RWPE1 (cell line): ENCODE measurements at places on chromosomes 16 and 17.
A peak's percentile ranks its signal among the peaks of the same experiment; 100 is the strongest.

DNA sequence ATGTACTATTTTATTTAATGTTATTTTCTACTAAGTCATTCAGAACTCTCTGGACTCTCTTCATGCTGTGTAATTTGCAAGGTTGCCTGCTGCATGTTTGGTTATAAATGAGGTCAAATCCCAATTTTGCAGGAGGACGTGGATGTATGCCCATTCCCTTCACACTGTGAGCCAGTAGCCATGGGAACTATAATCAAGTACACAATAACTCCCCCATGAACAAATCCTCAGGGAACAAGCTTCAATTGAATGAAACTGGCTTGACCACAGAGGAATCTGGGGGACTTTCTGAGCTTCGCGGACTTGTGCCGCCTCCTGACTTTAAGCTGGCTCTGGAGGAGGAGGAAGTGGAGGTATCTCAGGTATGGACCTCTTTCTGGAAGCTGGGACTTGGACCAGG is 14.6 kb upstream of the KCTD13 start:
- DNase-seq = no peak

- DNase-seq = no peak
These were observed 82.3 kb upstream of the DOC2B start for GRCh38 chr17:263773-264172.

GRCh38 chr16:73054813-73055482 is 7.0 kb upstream of the ZFHX3 start:
- no peak for DNase-seq

DNA sequence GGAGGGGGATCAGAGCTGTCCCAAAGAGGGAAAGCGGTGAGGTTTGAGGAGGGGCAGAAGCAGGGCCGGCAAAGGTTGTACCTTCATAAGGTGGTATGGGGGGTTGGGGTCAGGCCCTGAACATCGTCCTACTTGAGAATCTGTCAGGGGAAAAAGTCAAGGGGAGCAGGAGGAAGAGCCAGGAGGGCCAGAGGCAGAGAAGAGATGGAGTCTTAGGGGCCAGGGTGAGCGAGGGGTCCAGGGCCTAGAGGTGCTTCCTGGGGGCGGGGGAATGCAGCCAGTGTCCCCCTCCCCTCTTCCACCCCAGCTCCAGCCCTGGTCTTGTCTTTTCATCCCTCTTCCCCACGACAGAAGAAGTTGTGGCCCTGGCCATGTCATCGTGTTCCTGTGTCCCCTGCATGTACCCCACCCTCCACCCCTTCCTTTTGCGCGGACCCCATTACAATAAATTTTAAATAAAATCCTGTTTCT is 1.3 kb upstream of the PRRT2 start:
- no peak for DNase-seq

GRCh38 chr17:9929871-9930270 is 24.8 kb upstream of the RCVRN start:
- DNase-seq = no peak

GRCh38 chr16:59274141-59274540 is 540.0 kb upstream of the GOT2 start:
- DNase-seq = no peak

- no peak for DNase-seq
These were observed 13.1 kb upstream of the SREBF1 start for GRCh38 chr17:17849845-17850373.

GRCh38 chr16:65083164-65083857 is 38.6 kb downstream of the CDH11 start:
- no peak for DNase-seq

GRCh38 chr17:45353043-45353442 is 36.2 kb upstream of the MAP3K14 start:
- DNase-seq = no peak

DNA sequence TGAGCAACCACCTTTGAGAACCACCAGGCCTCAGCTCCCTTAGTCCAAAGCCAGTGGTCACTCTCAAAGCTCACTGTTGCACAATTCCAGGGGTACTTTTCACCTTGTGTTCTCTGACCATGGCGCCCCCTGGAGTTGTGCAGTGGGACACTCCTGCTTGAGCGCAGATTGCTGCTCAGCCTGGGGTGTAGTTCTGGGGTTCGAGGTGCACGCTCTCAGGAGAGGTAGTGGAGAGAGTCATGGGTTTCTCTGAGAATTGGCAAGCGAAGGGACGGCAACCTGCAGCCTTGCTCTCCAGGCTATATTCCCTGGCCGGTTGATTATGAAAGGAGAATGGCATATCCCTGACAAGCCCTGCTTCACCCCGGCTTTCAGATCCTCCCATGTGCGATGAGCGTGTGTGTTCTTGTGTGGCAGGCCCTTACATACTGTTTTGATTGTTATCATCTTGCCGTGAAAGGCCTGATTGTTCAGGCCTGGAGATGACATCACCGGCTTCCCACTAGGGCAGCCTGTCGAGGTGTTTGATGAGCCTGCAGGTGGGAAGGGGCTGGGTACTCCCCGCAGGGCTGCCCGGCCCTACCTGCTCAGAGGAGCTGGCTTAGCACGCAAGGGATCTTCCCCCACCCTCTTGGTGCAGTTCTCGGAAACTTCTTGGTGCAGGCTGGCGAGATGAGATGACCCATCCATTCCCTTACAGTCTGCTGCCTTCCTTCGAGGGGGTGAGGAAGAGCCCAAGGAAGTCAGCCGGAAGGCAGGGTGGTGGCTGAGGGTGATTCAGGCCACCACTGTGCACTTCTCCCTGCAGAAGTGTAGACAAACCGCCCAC is 431.2 kb downstream of the SLC39A11 start:
- peak; percentile 68 for DNase-seq

- DNase-seq = no peak
These were observed 12.2 kb upstream of the RPH3AL start for GRCh38 chr17:364766-365165.

GRCh38 chr17:82559566-82560251 is 40.2 kb downstream of the FOXK2 start:
- no peak for DNase-seq

- no peak for DNase-seq
These were observed 2.3 kb downstream of the SPG7 start for GRCh38 chr16:89510526-89510925.

- DNase-seq = no peak
These were observed 111.1 kb downstream of the SDK2 start for GRCh38 chr17:73533127-73533526.

- no peak for DNase-seq
These were observed 13.9 kb upstream of the TMC7 start for GRCh38 chr16:18969855-18970240.

GRCh38 chr17:80106751-80107150 is 5.4 kb downstream of the GAA start:
- DNase-seq = no peak

- no peak for DNase-seq
These were observed 2.9 kb downstream of the KRTAP9-7 start for GRCh38 chr17:41278176-41278955.

DNA sequence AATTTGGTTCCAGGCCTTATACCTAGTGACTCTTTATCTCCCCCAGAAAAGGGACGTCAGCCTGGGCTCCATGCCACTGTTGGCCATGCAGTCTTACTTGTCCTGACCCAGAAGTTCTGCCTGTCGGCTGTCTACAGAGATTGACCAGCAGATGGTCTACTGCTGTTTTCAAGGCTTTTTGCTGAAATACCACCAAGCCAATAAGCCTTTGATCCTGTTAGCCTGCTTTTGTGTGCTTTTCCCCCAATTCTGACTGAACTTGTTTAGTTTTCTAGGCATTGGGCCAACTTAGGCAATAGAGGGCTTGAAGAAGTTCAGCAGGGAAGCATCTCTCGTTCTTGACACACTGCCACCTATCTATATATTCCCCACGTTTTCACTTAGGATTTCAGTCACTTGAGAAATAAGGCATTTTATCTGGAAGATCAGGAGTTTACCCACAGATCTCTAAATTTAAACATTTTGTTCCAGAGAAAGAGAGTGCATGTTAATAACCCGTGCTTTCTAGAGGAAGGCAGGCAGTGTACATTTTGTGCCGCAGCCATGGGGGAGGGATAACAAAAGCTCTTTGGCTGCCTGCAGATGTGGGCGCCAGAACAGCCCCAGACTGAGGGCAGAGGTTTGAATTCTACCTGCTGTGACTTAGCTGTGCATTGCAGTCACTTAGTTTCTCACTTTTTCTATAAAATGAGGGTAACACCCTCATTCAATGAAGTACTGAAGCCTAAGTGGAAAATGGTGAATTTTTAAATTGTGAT is 12.3 kb upstream of the CARMIL2 start:
- DNase-seq = no peak

- no peak for DNase-seq
These were observed 4.4 kb upstream of the CD300H start for GRCh38 chr17:74571621-74572270.

DNA sequence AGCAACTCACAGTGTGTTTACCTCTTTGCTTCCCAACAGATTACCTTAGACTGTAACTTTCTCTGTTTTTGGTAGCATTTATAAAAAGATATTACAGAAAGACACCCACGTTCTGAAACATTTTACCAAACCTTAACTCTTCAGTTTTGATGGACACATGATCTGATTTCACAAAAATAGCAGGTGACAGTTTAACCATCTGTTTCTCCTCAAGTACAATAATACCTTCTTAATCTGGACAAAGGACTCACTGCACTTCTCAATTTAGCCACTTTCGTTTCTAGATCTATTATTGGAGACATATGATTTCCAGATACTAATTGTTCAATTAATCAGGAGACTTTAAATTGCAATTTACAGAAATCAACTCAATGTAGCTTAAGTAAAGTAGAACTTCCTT is 703.8 kb upstream of the KIF2B start:
- DNase-seq = no peak

DNA sequence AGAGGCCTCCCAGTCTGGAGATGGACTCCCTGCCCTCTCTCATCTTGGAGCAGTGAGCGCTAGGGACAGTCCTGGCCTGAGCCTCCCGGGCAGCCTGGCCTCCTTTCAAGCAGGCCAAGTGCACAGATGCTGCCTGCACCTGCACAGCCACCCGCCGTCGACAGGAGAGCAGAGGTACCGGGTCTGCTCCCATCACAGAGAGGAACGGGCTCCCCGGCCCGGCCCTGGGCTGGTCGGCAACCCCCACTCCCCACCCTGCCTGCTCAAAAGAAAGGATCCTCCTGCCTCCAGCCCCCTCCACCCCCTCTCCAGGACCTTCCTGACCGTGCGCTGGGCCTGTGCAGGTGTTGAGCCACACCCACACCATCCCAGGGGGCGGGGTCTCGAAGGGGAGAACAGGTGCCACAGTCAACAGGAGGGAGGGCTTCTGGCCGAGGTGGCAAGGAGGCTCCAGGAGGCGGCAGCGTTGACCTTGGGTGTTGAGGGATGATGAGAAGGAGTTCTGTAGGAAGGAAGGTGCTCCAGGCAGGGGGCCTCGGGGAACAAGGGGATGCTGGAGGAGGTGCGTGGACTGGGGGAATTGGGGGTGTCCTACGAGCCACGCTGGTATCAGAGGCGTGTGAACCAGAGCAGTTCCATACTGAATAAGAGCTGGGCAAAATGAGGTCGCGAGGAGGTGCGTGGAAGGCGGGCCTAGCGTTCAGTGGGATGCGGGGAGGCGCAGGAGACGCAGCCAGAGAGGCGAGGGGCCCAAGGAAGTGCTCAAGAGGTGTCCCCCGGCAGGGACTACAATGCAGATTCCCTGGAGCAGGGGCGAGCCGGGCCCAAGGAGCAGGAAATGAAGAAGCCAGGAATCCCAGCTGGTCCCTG is 967 bp upstream of the CDH15 start:
- DNase-seq = no peak

- no peak for DNase-seq
These were observed 5.3 kb downstream of the ARHGDIA start for GRCh38 chr17:81865733-81866439.

DNA sequence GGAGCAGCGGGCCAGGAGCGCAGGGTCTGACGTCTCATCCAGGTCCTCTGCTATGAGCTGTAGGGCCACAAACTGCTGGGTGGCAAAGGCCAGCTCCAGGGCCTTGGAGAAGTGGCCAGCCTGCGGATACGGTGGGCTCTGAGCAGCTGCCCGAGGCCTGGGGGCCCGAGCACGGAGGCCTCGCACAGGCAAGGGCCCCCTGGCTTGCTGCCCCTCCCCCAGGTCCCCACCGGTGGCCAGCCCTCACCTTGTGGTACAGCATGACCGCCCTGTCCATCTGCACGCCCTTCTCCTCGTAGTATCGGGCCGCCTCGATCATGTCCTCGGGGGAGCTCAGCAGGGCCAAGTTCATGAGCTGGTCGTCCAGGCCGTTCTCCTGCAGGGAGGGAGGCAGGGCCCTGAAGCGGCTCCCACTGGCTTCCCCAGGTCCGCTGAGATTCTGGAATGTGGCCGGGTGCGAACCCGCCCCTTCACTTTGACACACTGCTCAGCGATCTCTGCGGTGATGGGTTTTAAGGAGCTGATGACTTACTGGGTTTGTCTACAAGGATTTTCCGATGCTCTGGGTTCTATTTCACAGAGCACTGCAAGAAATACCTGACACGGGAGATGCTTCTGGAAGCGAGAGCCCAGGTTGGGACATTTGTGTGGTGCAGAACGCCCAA is 9.8 kb upstream of the TMEM204 start:
- no peak for DNase-seq

- no peak for DNase-seq
These were observed 14.7 kb upstream of the ZNF469 start for GRCh38 chr16:88368036-88368435.

- DNase-seq = no peak
These were observed 43.6 kb downstream of the SMG6 start for GRCh38 chr17:2259769-2260536.

DNA sequence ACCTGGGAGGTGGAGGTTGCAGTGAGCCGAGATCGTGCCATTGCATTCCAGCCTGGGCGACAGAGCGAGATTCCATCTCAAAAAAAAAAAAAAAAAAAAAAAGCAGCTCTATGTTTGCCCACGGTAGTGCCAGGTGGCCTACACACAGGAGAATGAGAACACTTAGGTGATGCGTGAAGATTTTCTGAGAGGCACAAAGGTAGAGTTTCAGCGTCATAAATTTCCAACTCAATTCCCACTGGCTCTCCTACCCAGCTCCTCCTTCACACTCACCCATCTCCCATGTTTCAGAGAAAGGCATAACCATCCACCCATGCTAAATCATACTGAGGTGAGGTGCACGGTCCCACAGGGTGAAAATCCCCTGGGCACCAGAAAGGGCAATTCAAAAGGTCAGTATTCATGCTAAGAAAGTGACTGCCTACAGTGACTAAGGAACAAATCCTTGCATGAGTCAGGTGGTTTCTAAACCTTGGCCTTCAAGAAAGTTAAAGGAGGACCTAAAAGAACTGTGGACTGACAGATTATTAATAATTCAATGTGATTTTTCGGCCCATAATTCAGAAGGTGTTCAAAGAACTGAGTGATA is 4.8 kb downstream of the DCAKD start:
- DNase-seq = no peak

DNA sequence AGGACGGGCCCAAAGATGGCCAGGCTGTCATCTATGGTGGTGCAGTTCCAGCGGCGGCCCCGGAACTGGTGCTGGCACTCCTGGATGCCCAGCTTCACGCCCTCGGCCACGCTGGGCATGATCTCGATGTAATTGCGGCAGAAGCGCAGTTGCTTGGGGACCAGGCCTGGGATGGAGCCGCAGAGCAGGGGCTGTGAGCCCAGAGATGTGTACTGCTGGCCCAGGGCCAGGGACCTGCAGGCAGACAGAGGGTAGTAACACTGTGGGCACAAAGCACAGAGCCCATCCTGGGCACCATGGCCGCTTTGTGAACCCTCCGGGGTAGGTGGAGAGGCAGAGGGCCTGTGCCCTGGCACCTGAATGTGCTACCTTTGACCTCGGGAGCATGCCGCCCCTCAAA is 44.8 kb downstream of the WNT3 start:
- DNase-seq = no peak

- peak; percentile 73 for DNase-seq
These were observed 27.8 kb downstream of the GNPTG start for GRCh38 chr16:1379304-1380076.

GRCh38 chr17:50847566-50847965 is 12.2 kb downstream of the WFIKKN2 start:
- DNase-seq = no peak

GRCh38 chr17:48444516-48445247 is 14.7 kb upstream of the SKAP1 start:
- no peak for DNase-seq
